ENCODE measurements at places on chromosomes 12 and 14.

- no peak for DNase-seq
Observed at GRCh38 chr14:52833891-52834290, 42.5 kb upstream of the GNPNAT1 start.

DNA sequence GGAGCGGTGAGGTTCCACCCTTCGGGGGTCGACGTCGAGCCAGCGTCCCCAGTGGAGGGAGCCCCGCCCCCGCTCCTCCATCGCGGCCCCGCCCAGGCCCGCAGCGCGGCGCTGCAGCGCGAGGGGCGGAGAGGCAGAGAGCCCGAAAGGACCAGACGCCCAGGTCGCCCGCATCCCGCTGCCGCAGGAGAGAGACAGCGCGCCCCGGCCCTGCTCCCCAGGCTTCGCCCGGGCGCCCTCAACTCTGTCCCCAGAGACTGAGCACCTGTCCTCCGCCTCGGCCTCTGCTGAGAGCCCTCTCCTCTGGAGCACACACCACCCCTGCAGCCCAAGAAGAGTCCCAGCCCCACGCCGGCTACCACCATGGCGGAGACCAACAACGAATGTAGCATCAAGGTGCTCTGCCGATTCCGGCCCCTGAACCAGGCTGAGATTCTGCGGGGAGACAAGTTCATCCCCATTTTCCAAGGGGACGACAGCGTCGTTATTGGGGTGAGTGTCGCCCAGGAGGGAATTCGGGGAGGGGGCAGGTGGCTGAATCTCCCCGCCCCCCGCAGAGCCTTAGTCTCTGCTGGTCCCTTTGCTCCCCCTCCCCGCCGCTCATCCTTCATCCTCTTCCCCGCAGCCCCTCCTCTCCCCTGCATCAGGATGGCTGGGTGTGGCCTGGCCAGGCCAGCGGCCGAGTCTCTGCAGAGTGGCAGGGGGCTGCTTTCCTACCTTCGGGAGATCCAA lies at the start of gene KIF5A:
Gene KIF5A (plus strand): TSS at position 136 of the 732 bp plus-strand sequence. CDS start 228 bp downstream, at position 364.
- no peak for DNase-seq

GRCh38 chr12:41205070-41205709 lies 17.1 kb downstream of the PDZRN4 start:
- DNase-seq: no peak

DNA sequence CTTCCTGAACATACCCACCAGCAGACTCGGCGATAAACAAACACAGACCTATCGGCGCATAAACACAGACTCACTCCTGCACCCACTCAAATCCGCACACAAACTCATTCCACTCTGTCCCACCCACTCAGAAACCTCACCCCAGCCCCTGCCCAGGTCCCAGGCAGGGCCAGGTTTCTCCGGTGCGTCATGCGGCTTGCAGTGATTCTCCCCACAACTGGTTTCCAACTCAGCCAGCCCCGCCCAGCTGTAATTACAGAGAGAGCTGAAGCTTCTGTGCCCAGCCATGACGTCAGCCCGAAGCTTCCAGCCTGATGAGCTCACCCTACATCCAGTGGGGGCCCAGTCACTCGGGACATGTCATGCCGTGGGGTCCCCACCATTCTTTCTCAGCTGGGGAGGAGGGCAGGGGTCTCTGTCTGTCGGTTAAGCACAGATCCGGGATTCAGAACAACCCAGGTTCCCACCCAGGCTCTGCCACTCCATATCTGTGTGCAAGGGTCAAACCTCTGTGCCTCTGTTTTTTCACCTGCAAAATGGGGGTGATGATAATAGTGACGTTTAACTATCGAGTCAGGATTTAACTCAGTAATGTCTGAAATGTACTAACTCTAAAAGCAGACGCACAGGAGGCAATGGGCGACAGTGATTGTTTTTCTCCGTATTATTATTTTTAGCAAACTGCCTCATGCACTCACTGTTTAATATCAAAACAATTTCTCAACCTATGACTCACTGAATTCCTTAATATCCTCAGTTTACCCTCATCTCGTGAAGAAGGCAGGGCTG lies 2.3 kb upstream of the HSPB8 start:
- peak; percentile 78 for DNase-seq

- no peak for DNase-seq
Observed at GRCh38 chr14:90005939-90006530, 50.3 kb downstream of the TDP1 start.
